Ecto neural progenitor cell (in vitro differentiated cells): ENCODE measurements at places on chromosomes 11 and 22.

GRCh38 chr11:114092953-114093352, 33.4 kb downstream of the ZBTB16 start:
- DNase-seq: no peak

- no peak for DNase-seq
Measured at GRCh38 chr11:65107078-65107477, 4.6 kb upstream of the TM7SF2 start.

- no peak for DNase-seq
Measured at GRCh38 chr11:109956124-109956793, 136.9 kb upstream of the ZC3H12C start.

GRCh38 chr11:124190298-124191139, 7.4 kb downstream of the OR10D3 start:
- no peak for DNase-seq

DNA sequence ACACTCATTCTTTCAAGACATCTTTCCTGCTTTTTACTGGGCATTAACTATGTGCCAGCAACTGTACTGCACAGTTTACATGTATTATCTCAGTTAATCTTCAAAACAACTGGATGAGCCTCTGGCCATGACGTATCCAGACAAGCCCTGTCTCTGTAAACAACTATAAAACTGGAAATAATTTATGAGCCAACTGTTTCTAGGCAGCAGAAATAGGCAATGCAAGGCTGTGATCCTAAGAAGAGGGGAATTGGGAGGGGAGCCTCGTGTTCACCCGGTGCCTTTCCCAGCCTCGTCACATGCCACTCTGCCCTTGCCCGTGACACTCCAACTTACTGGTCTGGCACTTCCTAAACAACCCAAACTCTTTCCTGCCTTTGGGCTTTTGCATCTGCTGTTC, 82.8 kb downstream of the FBXO7 start:
- no peak for DNase-seq

DNA sequence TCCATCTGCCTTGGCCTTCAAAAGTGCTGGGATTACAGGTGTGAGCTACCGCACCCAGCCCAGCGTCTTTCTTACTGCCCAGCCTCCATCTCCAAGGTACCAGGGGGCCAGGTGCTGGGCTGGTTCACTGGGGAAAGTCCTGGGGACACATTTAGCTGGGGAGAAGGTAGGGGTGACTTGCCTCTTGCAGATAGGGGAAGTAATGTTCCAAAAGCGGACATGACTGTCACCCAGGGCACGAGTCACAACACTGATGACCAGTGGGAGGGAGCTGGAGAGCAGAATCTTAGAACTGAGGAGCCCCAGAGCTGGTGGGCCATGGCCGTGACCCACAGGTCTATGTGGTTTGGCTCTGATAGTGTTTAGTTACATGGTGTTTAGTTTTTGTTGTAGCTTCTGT, 2.4 kb upstream of the SLC15A3 start:
- DNase-seq: no peak

GRCh38 chr11:36015799-36016198, 71.9 kb downstream of the LDLRAD3 start:
- no peak for DNase-seq

GRCh38 chr22:26646158-26646557, 11.2 kb upstream of the MIAT start:
- DNase-seq: no peak

DNA sequence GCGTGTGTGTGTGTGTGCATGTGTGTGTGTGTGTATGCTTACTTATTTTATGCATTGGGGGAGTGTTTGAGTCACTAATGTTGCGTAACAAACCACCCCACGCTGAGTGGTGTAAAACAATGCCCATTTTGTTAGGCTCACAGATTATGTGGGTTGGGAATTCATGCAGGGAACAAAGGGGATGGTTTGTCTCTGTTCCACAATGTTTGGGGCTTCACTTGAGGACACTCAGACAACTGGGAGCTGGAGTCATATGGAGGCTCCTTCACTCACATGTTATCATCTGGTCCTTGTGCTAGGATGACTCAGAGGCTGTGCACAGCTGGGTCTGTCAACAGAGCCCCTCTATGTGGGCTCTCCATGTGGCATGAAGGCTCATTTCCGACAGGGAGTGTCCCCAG, 51.3 kb upstream of the LARGE1 start:
- DNase-seq: no peak

GRCh38 chr11:65135633-65136145, 1.4 kb upstream of the SYVN1 start:
- DNase-seq: no peak

DNA sequence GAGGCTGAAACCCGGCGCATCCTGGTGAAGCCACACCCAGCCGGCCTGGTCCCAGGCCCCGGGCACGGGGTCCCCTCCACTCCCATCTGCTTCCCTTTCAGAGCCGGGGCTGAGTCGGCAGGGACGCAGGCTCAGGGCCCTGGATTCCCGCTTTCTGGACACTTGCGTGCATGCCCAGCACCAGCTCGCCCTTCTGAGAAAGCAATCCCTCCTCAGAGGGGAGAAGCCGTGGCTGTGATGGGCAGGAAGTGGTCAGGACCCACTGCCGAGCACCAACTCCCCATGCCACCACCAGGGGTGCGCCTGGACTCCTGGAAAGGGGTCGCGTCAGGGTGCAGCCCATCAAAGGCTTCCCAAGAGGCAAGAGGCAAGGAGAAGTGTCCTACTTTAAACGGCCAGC, 15.1 kb downstream of the CDKN1C start:
- no peak for DNase-seq

- DNase-seq: peak; percentile 52
Measured at GRCh38 chr11:77067861-77068443, 1.2 kb downstream of the CAPN5 start.

DNA sequence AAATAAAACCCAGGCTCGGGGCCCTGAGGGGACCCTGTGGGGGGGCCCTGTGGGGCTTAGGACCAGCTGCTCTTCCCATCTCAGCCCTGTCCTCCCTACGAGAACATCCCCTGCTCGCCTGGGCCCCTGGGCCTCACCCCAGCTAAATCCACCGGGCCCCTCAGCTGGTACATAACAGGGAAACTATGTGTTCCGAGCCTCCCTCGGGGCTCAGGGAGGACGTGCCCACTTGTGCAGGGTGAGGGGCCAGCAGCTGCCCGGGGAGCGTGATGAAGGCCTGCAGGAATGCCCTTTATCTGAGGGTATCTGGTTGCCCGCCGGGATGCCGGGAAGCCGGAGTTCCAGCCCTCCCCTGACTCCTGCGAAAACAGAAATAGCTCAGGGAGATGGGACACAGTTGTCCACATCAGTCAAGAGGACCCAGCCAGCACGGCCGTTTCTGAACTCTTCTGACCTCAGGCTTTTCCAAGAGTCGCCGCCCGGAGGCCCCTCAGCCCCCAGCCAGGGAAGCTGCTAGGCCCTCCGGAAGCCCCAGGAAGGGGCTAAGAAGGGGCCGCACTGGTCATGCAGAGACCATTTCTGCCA, 20.6 kb downstream of the MRPL23 start:
- no peak for DNase-seq

GRCh38 chr22:47166446-47167016, 404.1 kb downstream of the TBC1D22A start:
- no peak for DNase-seq

DNA sequence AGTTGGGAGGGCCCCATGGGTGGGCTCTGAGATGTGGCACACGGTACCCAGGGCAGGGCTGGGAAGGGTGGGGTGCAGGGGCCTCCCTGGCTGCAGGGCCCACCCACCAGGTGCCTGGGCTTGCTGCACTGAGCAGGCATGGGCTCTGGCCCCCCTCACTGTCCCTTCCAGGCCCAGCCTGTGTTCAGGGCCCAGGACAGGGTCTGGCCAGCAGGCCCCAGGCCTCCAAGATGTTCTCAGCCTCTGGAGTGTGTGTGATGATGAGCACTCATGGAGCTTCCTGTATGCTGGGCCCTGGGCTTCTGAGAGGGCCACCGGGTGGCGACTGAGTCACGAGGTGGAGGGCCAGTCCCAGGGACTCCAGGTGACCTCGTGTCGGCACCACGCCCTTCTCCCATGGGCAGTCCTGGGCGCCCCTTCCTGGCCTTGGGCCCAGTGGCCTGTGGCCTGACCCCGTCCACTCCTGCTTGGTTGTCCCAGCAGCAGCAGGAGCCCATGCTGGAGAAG, 55.9 kb upstream of the CCDC188 start:
- no peak for DNase-seq

GRCh38 chr11:75996523-75997442, 181.8 kb downstream of the UVRAG start:
- DNase-seq: no peak

- no peak for DNase-seq
Measured at GRCh38 chr22:50060441-50061140, 2.5 kb upstream of the TTLL8 start.

DNA sequence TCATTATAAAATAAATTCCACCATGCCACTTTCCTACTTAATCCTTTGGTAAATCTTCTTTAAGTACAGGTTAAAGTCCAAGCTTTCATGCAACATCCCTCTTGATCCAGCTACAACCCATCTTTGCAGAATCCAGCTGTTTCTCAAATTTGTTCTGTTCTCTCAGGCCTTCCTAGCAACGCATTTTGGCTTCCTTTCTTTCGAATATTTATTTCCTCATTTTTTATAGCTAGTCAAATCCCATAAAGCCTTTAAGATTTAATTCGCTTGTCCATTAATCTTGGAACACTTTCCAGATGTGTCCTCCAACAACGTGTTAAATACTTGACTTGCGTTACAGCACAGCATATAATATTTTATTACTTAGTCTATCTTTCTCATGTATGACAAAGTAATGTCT, 600.1 kb upstream of the CHORDC1 start:
- no peak for DNase-seq

- no peak for DNase-seq
Measured at GRCh38 chr11:27122001-27122400, 81.4 kb downstream of the BBOX1 start.

GRCh38 chr11:75421902-75422247, 11.1 kb downstream of the KLHL35 start:
- no peak for DNase-seq

GRCh38 chr22:48391171-48391711, 1436.4 kb downstream of the BRD1 start:
- DNase-seq: no peak

DNA sequence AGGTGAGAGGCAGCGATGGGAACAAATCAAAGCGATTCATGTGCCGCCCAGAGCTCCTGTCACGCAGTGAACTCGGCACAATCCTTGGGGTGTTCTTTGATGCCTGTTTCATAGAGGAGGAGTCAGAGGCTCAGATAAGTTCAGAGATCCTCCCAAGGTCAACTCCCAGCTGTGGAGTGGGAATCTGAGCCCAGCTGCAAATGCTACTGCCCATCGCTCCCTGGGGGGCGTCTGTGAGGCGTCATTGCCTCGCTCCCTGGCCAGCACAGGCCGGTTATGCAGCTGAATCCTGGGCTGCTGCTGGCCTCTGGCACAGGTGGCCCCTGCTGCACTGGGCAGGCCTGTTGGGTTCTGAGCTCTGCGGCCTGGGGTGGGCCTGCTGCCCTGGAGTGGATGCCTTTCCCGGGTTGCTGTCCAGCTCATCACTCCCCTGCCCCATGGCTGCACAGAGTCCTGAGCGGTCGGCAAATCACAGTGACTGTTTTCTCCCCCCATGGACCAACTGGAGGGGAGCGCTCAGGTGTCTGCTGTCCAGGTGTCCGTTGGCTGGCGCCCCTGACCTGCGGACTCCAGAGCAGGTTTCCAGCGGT, 36.3 kb upstream of the SHISAL1 start:
- no peak for DNase-seq

- DNase-seq: no peak
Measured at GRCh38 chr11:98277251-98277912, 743.4 kb upstream of the CNTN5 start.

- peak; percentile 60 for DNase-seq
Measured at GRCh38 chr11:65468874-65469333, 29.9 kb upstream of the MALAT1 start.

DNA sequence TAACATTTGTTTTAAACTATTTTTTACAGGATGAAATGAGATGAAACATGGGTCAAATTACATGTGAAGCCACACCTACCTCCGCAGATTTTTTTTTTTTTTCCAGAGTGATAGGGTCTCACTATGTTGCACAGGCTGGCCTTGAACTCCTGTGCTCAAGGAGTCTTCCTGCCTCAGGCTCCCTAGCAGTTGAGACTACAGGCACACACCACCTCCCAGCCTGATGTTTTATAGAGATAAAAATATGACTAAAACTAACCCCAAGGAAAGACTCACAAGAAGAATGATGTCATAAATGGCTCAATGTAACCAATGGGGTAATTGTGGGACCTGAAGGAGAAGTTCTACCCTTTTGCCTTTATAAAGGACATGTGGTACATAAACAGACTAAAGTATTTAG, 52.3 kb upstream of the SOX6 start:
- no peak for DNase-seq

- DNase-seq: no peak
Measured at GRCh38 chr22:30180616-30181015, 65.9 kb downstream of the LIF start.

DNA sequence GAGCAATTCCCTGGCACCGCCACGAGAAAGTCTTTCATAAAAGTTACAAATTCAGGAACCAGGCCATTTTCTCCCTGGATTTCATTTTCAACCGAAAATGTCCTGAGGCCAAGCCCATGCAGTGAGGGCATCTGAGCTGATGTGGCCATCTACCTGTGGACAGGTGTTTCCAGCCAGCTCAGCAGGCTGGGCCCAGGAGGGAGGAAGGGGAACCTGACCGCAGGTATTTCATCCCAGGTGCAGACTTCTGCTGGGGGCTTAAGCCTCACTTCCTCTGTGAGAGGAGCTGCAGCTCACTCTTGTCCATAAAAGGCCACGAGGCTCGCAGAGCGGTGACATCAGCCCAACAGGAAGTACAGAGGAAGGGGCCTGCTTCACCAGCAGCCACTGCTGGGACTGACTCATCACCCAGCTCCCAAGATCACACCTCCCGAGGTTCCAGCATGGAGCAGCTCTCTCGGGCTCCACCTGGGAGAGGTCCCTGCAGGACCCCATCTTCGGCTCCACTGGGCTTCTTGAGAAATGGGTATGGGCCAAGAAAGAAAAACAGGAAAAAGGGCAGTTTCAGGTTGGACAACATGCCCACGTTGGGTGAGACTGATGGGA, 56.4 kb downstream of the MYH9 start:
- DNase-seq: no peak

DNA sequence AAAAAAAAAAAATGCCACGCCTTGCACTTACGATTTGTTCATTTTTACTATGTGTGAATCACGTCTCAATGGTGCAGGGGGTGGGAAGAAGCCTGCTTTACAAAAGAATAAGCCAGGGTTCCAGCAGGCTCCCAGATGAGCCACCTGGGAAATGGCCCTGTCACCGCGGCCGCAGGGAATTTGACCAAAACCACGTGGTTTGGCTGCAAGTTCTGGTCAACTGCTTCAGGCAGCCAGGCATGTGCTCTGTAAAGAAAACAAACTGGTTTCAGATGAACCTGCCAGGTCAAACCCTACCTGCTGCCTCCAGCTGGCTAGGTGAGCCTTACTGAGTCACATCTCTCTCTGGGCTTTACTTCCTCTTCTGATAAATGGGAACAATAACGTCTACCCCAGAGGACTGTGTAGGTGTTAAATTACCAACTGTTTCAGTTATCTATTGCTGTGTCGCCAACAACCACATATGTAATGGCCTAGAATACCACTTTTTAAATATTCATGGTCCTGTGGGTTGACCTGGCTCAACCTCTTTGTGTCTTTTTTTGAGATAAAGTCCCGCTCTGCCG, 30.5 kb upstream of the GCAT start:
- no peak for DNase-seq

- no peak for DNase-seq
Measured at GRCh38 chr11:44945666-44946065, 5.0 kb downstream of the TP53I11 start.

- DNase-seq: no peak
Measured at GRCh38 chr11:72195518-72196270, 3.8 kb downstream of the FOLR1 start.

GRCh38 chr11:17277024-17277584, 565 bp downstream of the NUCB2 start:
- no peak for DNase-seq

- DNase-seq: peak; percentile 81
Measured at GRCh38 chr22:41092023-41092817, at the start of gene EP300. Gene EP300 (plus strand): TSS chr22:41092592. CDS start chr22:41093005, 413 bp downstream.
